ENCODE measurements at places on chromosomes 2 and 18. TPM values are rescaled to one million over a fixed set of nuclear protein-coding genes. Genes with fewer than 3 reads are reported as not detected.

ATP6V1B1 gene
- total RNA-seq = 4.4 TPM

UNC80 gene
- total RNA-seq = not detected

L3MBTL4 gene
- under 0.01 TPM for total RNA-seq

OSBPL6 gene
- 3.4 TPM for total RNA-seq

BCS1L gene
- total RNA-seq = 53.8 TPM

SOX11 gene
- total RNA-seq = 7.4 TPM

All from bronchus fibroblast of lung (primary cell).